ENCODE measurements at places on chromosomes 5 and 9.
A peak's percentile ranks its signal among the peaks of the same experiment; 100 is the strongest.

DNA sequence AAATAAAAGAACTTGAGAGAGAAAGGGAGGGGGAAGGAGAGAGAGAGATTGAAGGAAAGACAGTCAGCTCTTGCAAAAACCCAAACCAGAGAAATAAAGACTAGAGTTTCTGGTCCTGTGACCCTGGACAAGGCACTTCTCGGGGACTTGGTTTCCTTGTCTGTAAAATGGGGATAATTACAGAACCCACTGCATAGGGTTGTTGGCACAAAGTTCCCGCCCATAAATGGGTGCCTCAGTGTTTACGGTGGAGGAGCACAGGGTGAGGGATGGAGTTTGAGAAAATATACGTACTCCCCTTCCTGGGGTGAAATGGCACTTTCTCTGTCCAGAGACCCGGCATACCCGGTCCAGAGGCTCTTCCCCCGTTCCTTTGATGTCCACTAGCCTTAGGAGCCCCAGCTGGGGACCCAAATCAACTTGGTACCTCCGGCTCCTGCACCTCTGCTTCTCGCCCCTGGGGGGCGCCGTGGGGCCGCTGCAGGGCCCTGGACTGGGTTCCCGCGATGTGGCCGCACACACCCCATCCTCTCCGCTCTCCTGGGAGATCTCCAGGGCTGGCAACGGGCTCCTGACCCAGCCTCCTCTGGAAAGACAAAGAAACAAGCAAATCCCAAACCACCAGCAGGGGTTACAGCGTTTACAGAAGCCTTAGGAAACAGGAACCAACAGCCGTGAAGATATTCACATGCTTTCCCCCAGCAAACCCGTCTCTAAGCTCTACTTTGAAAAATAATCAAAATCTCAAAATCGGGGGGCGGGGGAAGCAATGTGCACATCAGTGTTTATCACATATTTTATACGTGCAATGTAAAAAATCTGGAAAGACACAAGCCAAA is 26.3 kb downstream of the PTGES start:
- DNase-seq = peak; percentile 90

- DNase-seq = no peak
Observed at GRCh38 chr5:72720205-72720604, 96.3 kb upstream of the TNPO1 start.

GRCh38 chr9:74379718-74380117 is 117.4 kb upstream of the RORB start:
- DNase-seq = no peak

DNA sequence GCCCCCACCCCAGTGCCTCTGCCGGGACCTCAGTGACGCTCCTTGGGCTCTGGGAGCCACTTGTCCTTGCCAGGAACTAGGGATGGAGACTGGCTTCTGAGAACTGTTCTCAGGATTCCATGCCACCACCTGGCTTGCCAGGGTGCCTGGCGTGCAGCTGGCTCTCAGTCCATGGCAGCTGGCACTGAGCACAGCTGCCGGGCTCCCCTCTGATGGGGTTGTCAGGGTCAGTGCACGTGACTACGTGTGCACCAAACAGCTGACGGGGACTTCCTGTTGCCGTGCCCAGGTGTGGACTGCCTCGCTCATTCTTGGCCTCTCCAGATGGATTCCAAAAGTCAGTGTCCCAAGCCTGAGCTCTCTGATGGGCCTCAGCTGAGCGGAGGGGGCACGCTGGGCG is 9.4 kb downstream of the KCNT1 start:
- no peak for DNase-seq

GRCh38 chr5:133232435-133232834 is 180.6 kb downstream of the HSPA4 start:
- DNase-seq = no peak

DNA sequence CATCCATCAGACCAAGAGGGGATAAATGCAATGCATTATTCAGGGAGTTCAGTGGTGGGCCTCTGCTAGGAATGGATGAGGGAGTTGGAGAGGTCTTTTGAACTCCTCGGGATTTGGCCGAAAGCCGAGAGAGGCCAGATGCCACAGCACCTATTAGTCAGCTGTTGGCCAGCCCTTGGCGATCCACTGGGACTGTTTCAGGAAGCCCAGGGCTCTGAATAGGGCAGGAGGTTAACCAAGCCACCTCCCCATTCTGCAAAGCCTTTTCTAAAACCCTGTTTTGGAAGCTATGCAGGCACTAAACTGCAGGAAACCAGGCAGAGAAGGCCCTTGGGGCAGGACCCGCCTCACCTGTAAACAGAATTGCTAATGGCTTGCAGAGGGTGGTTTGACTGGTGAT is 37.8 kb downstream of the ASTN2 start:
- DNase-seq = no peak

GRCh38 chr5:15483351-15484097 is 16.5 kb upstream of the FBXL7 start:
- no peak for DNase-seq

DNA sequence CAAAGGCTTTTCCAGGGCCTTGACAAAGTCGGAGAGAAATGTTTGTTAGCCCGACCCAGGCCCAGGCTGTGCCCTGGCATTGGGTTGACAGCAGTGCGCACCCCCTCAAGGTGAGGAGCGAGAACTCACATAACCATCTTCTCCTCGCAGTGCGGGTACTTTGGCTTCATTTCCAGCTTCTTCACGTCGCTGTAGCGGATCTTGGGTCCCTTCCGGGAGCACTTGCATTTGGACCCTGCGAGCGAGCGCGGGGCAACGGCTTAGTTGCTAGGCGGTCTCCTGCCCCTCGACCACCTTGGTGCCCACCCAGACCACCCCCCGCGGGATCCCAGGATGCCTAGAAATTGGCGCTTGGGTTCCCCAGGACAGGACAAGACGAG is 496 bp downstream of the CXCL14 start:
- no peak for DNase-seq

- DNase-seq = no peak
Observed at GRCh38 chr5:164361986-164362385, 856.6 kb downstream of the MAT2B start.

GRCh38 chr9:117679416-117679815 is 24.8 kb upstream of the TLR4 start:
- no peak for DNase-seq

GRCh38 chr9:100856238-100856637 is 172.3 kb upstream of the PLPPR1 start:
- no peak for DNase-seq

DNA sequence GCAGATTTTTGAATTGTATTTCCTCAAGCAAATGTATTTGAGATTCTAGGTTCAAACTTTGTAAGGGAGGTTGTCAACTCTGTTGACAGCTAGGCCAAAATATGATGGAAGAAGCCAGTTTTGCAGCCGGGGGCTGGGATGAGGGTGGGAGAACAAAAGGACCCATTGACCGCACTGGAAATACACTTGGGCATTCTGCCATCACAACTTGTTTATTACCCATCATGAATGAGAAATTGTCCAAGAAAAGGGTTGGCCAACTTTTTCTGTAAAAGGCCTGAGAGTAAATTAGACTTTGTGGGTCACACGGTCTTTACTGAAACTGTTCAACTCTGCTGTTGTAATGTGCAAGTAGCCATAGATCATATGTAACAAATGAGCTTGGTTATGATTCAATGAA is 221.3 kb upstream of the KLF9 start:
- DNase-seq = no peak

GRCh38 chr9:93965830-93966577 is 10.8 kb upstream of the BARX1 start:
- DNase-seq = no peak

- DNase-seq = no peak
Observed at GRCh38 chr9:12629067-12629466, 64.1 kb upstream of the TYRP1 start.

DNA sequence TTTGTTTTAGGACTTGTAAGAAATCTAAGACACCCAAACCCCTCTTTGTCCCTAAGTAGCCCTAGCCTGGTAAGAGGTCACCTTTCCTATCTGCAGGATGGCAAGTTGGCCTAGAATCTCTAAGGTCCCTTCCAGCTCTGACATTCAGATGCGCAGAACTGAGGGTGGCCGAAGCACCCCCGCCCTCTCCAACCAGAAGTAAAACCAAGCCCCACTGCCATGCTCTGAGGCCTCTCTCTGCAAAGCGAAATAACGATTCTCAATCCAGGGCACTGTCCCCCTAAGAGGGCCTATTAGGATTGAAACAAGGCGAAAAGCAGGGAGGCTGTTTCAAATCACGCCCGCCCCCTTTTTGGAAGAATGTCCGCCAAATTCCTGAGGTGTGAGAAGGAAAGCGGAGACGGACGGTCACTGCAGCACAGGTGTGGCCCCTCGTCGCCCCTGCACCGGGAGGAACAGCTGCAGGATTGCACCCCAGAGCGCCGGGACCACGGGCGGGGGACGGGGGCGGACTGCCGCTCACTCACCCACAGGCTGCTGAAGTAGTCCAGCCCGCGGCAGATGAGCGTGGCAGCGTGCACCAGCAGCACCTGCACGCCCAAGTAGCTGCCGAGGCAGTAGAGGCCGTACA is 824 bp downstream of the TMEM245 start:
- peak; percentile 48 for DNase-seq

Data from GM23248 (cell line).